ENCODE measurements at places on chromosomes 1 and 21. TPM values are rescaled to one million over a fixed set of nuclear protein-coding genes. Genes with fewer than 3 reads are reported as not detected.

Gene HMGB4
- total RNA-seq, result not detected

Gene ST6GALNAC5
- total RNA-seq, result 0.28 TPM

Gene CFHR1
- 8.5 TPM for total RNA-seq

Gene TNFRSF18
- 5.2 TPM for total RNA-seq

Gene SPRR3
- not detected for total RNA-seq

Gene ZNF593OS
- not detected for total RNA-seq

Gene CYP4A22
- total RNA-seq, result not detected

Gene ILDR2
- total RNA-seq, result 0.23 TPM

Gene HSD3B1
- not detected for total RNA-seq

Gene SNX27
- 53.5 TPM for total RNA-seq

Gene COL9A2
- 16.0 TPM for total RNA-seq

Gene TMEM54
- total RNA-seq, result 12.9 TPM

Gene LYPD8
- not detected for total RNA-seq

DNA sequence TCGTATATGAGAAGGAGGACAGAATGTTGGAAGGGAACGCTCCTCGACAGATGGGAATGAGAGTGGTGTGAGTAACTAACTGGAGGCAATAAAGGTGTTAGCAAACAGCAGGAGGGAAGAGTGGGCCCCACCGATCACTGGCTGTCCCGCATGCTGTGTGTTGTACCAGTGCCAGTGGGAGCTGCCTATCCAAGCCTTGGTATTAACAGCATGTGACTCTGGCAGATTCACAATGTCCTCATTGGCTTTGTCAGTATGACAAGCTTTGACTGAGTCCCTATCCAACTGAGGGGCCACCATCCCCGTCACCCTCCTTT, 188.3 kb downstream of the NRIP1 start:
- no peaks in the 10 kb centered on the region for H3K27me3 ChIP-seq
- H3K4me3 ChIP-seq, result no peak overlapping the region
- H3K4me1 ChIP-seq, result peaks cover 54% of the 10 kb centered on the region
- DNase-seq, result no peak

DNA sequence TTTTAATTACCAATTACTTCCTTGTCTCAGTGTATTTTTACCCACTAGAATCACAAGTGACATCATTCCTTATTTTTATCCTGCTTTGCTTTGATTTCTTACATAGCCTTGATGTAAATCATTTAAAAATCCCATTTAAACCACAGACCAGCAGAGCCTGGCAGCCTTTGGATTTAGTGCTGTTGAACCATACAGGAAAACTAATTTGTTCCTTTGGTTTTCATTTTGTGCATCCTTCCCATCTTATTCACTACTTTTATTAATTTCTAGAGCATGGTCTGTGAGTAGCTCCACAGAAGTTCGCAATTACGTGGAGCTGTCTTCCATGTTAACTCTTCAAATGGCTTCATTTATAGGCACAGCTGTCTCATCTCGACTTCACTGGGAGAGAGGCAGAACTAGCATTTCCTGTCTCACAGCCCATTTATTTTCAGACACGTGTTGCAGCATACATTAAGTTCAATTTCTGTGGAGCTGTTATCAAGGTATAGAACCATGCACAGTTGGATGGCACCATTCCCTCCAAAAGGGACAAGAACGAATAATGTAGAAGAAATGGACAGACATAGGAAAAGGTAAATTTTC, 235.3 kb downstream of the MRPL39 start:
- H3K4me3 ChIP-seq, result no peak overlapping the region
- H3K36me3 ChIP-seq, result no peaks in the 10 kb centered on the region
- no peaks in the 10 kb centered on the region for H3K27me3 ChIP-seq
- DNase-seq, result no peak
- no peaks in the 10 kb centered on the region for H3K4me1 ChIP-seq

DNA sequence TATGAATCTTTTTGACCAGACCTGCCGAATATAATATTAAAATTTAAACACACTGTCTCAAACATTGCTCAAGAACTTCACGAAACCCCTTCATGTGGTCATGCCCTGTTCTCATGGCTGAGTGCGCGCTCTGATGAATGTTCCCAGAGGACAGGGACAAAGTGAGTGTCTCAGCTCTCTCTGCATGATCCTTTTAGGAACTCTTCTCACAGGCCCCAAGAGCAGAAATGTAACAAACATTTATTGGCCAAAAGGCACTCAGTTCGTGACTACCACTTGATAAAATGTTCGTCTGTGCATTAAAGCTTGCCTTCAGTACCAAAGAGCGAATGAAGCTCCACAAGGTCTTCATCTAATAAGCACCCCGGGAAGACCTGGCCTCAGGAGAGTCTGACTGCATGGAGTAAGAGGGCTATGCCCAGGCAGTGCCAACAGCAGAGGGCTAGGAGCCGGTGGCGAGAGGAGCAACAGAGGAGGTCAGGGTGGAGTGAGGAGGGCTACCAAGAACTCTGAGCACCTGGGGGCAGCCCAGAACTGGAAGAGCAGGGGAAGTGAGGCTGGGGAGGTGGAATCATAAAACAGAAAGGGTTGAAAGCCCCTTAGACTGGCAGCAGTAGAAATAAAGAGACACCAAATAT, 171.1 kb downstream of the RHOU start:
- H3K27me3 ChIP-seq, result no peaks in the 10 kb centered on the region
- peak; percentile 61 for DNase-seq
- no peak overlapping the region for H3K4me3 ChIP-seq
- H3K27ac ChIP-seq, result no peak overlapping the region

GRCh38 chr1:45864167-45865106, 61.0 kb downstream of the MAST2 start:
- H3K4me3 ChIP-seq, result peak overlapping the region; percentile 7
- DNase-seq, result no peak
- peaks cover 7% of the 10 kb centered on the region for H3K4me1 ChIP-seq
- no peaks in the 10 kb centered on the region for H3K27me3 ChIP-seq
- H3K27ac ChIP-seq, result no peak overlapping the region
- H3K36me3 ChIP-seq, result no peaks in the 10 kb centered on the region

- H3K36me3 ChIP-seq, result no peaks in the 10 kb centered on the region
- H3K27ac ChIP-seq, result no peak overlapping the region
- no peaks in the 10 kb centered on the region for H3K4me1 ChIP-seq
- DNase-seq, result no peak
Measured at GRCh38 chr1:233315718-233316301, 11.7 kb upstream of the MAP3K21 start.

- H3K4me3 ChIP-seq, result no peak overlapping the region
- no peaks in the 10 kb centered on the region for H3K4me1 ChIP-seq
- peak; percentile 54 for DNase-seq
- no peaks in the 10 kb centered on the region for H3K27me3 ChIP-seq
Measured at GRCh38 chr1:36446271-36446670, 4.0 kb downstream of the OSCP1 start.

GRCh38 chr1:236802264-236802663, 7.2 kb downstream of the MTR start:
- H3K4me3 ChIP-seq, result no peak overlapping the region
- no peaks in the 10 kb centered on the region for H3K27me3 ChIP-seq
- no peak for DNase-seq
- peaks cover 13% of the 10 kb centered on the region for H3K36me3 ChIP-seq

- no peak overlapping the region for H3K27ac ChIP-seq
- H3K27me3 ChIP-seq, result no peaks in the 10 kb centered on the region
- peaks cover 6% of the 10 kb centered on the region for H3K36me3 ChIP-seq
- no peaks in the 10 kb centered on the region for H3K4me1 ChIP-seq
- DNase-seq, result no peak
Measured at GRCh38 chr1:230255991-230256390, 170.1 kb downstream of the PGBD5 start.

- no peak overlapping the region for H3K27ac ChIP-seq
- H3K27me3 ChIP-seq, result no peaks in the 10 kb centered on the region
- no peak for DNase-seq
- no peak overlapping the region for H3K4me3 ChIP-seq
- no peaks in the 10 kb centered on the region for H3K4me1 ChIP-seq
Measured at GRCh38 chr1:243364866-243365265, 109.0 kb downstream of the SDCCAG8 start.

GRCh38 chr1:107549152-107549810, 408.4 kb downstream of the NTNG1 start:
- no peak overlapping the region for H3K4me3 ChIP-seq
- H3K27me3 ChIP-seq, result no peaks in the 10 kb centered on the region
- no peaks in the 10 kb centered on the region for H3K4me1 ChIP-seq
- H3K36me3 ChIP-seq, result no peaks in the 10 kb centered on the region

GRCh38 chr1:167708940-167709389, 12.8 kb upstream of the MPZL1 start:
- peaks cover 10% of the 10 kb centered on the region for H3K4me1 ChIP-seq
- DNase-seq, result no peak
- peak overlapping the region; percentile 3 for H3K27ac ChIP-seq
- H3K27me3 ChIP-seq, result no peaks in the 10 kb centered on the region

- H3K4me1 ChIP-seq, result no peaks in the 10 kb centered on the region
- H3K4me3 ChIP-seq, result no peak overlapping the region
- H3K27me3 ChIP-seq, result no peaks in the 10 kb centered on the region
- DNase-seq, result no peak
- H3K27ac ChIP-seq, result no peak overlapping the region
Measured at GRCh38 chr1:203572134-203572625, 54.5 kb upstream of the ATP2B4 start.

DNA sequence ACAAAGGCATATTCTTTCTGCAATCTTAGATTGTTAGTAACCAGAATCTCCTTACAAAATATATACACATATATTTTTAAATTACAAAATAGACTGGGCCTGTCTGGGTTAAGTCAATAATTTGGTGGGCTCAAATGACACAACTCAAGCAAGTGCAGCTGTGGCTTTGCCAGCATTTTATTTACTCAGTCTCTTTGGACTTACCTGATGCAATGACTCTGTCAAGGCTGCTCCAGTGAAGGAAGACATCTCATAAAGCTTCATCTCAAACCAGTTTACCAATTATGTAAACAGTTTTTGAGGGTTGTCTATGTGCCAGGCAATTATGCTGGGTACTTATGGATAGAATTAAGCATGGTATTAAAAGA, 22.8 kb upstream of the ABCA4 start:
- no peaks in the 10 kb centered on the region for H3K27me3 ChIP-seq
- H3K4me1 ChIP-seq, result no peaks in the 10 kb centered on the region
- H3K27ac ChIP-seq, result no peak overlapping the region
- no peak for DNase-seq

DNA sequence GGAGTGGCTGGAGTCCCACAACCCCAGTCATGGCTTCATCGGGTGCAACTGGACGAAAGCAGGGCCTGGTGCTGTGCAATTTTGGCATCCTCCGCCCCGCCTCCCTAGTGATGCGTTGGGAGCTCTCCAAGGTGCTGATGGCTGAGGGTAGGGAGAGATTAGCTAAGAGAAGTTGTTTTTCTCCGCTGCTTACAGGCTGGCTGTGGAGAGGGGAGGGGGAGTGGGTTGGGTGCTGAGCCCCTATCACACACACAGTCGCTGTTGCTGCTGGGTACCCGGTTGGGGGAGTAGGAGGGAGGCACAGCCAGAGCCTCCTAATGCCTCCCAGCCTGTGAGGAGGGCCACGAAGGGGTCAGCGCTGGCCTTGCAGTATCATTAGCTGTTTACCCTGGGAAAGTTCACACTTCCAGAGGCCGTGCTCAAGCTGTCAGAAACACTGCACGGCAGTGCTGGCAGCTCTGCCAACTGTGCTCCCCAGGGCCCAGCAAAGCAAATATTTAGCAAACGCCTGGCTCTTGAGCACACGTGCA, 110.0 kb downstream of the GRIK3 start:
- DNase-seq, result no peak
- no peaks in the 10 kb centered on the region for H3K4me1 ChIP-seq
- H3K27ac ChIP-seq, result no peak overlapping the region
- H3K4me3 ChIP-seq, result no peak overlapping the region
- H3K27me3 ChIP-seq, result peaks cover 17% of the 10 kb centered on the region
- H3K36me3 ChIP-seq, result no peaks in the 10 kb centered on the region

GRCh38 chr1:99270646-99271045, 6.4 kb downstream of the PLPPR4 start:
- H3K27ac ChIP-seq, result no peak overlapping the region
- no peak overlapping the region for H3K4me3 ChIP-seq
- no peaks in the 10 kb centered on the region for H3K27me3 ChIP-seq
- no peak for DNase-seq
- no peaks in the 10 kb centered on the region for H3K36me3 ChIP-seq

GRCh38 chr1:218069180-218069579, 215.9 kb upstream of the RRP15 start:
- no peaks in the 10 kb centered on the region for H3K36me3 ChIP-seq
- H3K4me3 ChIP-seq, result no peak overlapping the region
- H3K27ac ChIP-seq, result no peak overlapping the region
- no peaks in the 10 kb centered on the region for H3K4me1 ChIP-seq
- no peak for DNase-seq

- H3K4me3 ChIP-seq, result no peak overlapping the region
- peaks cover 16% of the 10 kb centered on the region for H3K4me1 ChIP-seq
- no peak overlapping the region for H3K27ac ChIP-seq
Measured at GRCh38 chr1:54500107-54500431, 48.0 kb upstream of the ACOT11 start.

DNA sequence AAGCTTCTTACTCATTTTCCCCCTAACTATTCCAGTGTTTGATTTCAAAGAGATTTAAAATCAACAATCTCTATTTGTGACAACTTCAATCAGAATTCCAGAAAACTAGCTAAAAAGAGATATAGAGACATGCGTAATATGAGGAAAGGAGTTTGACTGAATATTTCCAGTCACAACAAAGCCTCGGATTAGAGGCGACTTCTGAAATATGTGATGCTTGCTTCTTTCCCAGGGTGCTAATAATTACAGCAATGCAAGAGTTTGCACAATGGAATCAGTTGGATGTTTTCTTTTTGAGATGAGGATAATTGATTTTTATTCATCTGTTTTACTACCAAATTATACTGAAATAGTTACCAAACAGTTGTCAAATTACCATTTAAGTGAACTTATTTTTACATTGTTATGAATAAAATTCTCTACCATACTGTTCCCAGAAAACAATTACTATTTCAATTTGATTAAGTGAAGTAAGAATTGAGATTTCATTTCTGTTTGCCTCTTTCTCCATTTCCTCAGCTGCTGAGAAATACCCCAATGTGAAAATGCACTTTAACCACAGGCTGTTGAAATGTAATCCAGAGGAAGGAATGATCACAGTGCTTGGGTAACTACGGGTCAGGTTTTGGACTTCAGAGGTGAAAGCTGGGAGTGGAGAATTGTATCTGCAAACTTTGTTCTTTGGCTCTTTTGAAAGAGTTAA, 28.1 kb downstream of the KMO start:
- no peak overlapping the region for H3K4me3 ChIP-seq
- H3K36me3 ChIP-seq, result no peaks in the 10 kb centered on the region

DNA sequence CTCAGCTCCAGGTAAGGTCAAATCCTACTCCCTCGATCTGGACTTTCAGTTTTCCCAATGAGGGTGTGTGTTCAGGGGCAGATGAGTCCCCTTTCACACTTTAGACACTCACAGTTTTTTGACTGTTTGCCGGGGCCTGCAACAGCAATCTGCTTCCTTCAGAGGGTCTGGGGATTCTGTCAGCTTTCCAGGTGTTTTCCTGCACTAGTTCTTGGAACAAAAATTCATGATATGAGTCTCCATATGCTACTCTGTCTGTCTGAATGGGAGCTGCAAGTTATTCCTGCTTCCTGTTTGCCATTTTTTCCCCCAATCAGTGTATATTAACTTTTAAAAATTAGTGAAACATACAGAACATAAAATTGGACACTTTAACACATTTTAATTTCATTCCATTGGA, 24.3 kb downstream of the CYP4B1 start:
- no peak for DNase-seq
- H3K4me3 ChIP-seq, result no peak overlapping the region
- H3K4me1 ChIP-seq, result no peaks in the 10 kb centered on the region
- H3K36me3 ChIP-seq, result no peaks in the 10 kb centered on the region
- no peak overlapping the region for H3K27ac ChIP-seq

All from spleen (tissue), 13 donors.